ENCODE measurements at places on chromosomes 4 and X.

GRCh38 chr4:20268028-20268427 lies 16.3 kb downstream of the SLIT2 start:
- DNase-seq, result no peak

DNA sequence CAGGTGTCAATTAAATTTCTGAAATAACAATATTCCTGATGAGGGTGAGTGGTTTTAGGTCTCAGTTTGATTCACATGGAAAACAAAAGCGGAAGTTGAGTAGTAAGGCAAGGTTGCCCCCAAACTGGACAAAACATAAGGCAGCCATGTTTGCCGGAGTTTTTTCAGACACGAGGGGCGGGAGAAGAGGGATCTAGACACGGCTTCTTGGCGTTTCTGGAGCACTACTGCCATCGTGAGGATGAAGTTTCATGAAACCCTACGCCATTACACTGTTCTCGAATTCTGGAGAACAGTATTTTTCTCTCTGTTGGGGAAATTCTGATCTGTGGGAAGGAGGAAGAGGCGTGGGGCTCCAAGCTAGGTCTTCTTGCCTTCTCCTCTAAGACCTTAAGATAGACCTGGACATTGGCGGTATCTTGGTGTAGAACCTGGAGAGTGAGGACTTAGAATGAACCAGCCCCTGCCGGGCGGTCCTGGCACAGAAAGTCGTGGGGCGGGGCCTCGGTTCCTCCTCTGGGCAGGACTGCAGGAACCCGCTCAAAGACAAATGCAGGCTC lies 160.3 kb downstream of the OR13H1 start:
- no peak for DNase-seq

GRCh38 chr4:144313370-144313769 lies 172.9 kb upstream of the GYPA start:
- no peak for DNase-seq

DNA sequence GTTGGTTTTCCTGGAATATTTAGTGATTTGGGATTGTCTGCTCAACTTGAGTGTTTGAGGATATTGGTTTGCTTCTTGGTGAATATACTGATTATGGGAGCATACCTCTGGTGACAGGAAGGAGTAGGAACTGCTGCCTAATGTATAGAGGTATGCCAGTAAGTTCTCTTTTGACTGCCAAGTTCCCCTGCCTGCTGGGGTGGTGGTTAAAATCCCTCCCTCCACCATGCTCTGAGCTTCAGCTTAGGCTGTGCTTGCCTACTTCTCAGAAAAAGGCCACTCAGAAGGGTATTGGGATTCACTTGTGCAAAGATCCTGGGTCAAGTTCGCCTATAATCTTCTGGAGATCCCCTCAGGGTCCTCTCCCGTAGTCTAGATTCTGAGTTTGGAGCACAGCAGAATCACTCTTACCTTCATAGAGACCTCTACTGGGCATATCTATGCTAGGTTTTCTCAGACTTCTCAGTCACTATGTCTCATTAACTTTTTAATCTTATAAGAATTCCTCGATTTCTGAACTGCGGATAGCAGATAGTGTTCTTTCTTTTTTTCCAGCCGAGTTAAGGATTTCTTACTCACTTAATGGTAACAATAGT lies 44.7 kb upstream of the DCK start:
- no peak for DNase-seq

DNA sequence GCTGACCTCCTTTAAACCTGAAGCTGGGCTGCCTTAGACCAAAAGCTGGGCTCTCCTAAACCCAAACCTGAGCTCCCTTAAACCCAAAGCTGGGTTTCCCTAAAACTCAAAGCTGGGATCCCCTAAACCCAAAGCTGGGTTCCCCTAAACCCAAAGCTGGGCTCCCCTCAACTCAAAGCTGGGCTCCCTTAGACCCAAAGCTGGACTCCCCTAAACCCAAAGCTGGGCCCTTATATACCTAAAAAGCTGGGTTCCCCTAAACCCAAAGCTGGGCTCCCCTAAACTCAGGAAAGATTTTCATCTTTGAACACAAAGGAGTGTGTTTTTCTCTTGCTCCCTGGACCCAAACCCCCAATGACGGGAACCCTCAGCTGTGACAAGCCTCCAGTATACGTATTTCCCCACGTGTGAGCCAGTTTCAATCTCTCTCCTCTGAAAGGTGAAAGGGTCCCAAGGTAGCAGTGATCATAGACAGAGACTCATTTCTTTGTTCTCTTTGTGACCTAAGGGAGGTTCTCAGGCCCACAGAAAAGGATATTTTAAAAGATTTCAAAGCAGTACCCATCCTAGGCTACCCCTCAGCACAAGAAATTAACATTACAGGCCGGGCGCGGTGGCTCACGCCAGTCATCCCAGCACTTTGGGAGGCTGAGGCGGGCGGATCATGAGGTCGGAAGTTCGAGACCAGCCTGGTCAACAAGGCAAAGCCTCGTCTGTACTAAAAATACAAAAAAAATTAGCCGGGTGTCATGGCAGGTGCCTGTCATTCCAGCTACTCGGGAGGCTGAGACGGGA lies 31.3 kb upstream of the ASMTL start:
- DNase-seq, result no peak

GRCh38 chr4:128517739-128518510 lies 230.3 kb upstream of the PGRMC2 start:
- peak; percentile 93 for DNase-seq

DNA sequence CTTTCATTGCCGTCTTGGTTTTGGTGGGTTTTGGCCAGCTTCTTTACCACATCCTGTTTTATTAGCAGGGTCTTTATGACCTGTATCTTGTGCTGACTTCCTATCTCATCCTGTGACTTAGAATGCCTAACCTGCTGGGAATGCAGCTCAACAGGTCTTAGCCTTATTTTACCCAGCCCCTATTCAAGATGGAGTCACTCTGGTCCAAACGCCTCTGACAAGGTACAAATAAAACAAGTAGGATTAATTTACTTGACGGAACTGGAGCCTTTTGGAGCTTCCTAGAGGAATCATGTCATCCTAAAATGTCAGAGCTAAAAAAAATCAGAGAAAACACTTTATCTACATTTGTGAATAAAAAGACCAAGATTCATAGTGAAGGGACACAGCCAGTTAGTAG lies 66.2 kb upstream of the ATXN3L start:
- DNase-seq, result no peak

DNA sequence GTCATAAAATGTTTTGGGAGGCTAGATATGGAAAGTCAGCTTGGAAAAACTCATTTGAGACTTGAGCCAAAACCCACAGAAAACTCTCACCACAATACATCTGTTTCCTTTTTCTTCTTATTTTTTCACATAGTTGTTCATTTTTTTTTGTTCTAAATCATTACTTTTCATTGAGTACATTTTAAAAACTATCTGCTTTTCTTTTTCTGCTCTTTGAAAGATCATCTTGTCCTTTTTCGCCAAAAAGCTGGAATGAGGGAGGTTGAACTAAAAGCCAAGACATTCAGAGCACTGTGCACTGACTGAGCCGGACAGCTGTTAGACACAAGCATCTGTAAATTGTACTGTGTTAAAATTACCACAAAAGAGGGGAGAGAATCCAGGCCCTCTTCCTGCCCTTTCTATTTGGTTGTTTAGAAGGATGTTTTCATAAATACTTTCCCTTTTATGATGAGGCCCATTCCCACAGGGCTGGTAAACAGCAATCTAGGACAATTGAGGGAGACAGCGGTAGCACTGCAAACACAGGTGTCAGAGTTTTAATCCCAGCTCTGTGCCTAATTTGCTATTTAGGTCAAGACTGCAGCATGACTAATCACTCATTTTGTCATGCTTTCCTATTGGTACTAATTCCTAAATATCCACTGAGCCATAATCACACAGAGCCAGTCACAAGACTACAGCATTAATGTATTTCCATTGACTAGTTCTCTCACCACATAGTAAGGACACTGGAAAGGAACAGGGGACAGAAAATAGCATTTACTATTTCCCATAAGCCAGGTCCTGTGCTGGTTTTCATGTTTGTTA lies 7.3 kb upstream of the RNF150 start:
- no peak for DNase-seq

- DNase-seq, result no peak
Measured at GRCh38 chr4:123327346-123327745, 69.2 kb upstream of the SPRY1 start.

DNA sequence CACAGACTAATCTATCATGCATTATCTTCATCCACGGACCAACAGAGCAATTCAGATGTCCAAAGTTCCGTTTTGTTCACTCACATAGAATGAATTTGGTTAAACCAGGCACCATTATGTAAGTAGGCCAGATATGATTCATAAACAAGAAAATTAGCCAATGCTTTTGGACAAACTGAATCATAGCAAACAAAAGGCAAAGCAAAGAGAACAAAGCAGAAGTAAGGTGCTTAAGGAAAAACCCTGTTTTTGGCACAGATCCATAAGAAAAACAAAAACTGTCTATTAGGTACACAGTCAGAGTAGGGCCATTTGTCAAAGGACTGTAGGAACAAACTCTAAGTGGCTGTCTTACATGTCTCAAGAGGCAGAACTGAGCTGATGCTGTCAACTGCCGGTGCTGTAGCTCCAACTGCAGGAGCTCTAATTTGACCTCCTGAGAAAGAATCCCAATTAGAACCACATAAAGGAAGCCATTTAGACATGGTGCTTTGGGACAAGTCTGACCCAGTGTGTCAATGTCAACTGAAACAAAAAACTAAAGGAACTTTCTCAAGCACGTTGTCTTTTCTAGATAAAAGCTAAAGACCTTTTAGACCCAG lies 146.7 kb downstream of the COL25A1 start:
- DNase-seq, result no peak

Measured in kidney glomerular epithelial cell (primary cell).